ENCODE measurements at places on chromosomes 3 and 15.
A peak's percentile ranks its signal among the peaks of the same experiment; 100 is the strongest.

DNA sequence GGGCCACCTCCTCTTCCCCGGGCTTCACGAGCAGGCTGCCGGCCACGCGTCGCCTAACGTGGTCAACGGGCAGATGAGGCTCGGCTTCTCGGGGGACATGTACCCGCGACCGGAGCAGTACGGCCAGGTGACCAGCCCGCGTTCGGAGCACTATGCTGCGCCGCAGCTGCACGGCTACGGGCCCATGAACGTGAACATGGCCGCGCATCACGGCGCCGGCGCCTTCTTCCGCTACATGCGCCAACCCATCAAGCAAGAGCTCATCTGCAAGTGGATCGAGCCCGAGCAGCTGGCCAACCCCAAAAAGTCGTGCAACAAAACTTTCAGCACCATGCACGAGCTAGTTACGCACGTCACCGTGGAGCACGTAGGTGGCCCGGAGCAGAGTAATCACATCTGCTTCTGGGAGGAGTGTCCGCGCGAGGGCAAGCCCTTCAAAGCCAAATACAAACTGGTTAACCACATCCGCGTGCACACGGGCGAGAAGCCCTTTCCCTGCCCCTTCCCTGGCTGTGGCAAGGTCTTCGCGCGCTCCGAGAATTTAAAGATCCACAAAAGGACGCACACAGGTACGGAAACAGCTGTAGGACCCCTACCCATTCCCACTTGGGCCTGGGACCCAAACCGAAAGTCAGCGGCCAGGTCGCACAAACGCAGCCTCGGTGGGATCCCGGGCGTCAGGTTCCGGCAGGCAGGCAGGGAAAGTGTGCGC lies 1.5 kb downstream of the ZIC1 start:
- DNase-seq = no peak

DNA sequence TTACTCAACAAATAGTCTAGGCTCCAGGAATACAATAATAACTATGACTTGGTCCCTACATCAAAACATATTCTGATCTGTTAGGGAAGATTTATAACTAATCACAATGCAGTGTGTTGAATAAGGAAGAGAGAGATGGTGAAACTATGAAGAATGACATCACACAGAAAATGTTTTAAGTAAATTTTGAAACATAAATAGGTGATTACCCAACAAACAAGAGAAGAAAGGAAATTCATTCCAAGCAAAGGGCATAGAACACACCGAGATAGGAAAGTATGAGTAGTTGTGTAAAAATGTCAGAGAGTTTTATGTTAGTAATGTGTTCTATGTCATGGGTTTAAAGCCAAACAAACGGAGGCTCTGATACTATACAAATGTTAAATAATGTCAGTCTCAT lies 13.4 kb downstream of the SEC62 start:
- DNase-seq = no peak

DNA sequence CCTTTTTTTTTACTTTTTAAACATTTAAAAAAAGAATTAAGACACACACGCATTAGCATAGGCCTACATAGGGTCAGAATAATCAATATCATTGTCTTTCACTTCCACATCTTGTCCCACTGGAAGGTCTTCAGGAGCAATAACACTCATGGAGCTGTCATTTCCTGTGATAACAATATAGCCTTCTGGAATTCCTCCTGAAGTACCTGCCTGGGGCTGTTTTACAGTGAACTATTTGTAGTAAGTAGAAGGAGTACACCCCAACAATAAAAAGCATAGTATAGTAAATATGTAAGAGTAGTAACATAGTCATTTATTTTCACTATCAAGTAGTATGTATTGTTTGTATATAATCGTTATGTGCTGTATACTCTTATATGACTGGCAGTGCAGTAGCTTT lies 19.5 kb upstream of the CLDN18 start:
- no peak for DNase-seq

- DNase-seq = no peak
Observed at GRCh38 chr3:24067483-24067882, 122.4 kb downstream of the NR1D2 start.

- DNase-seq = no peak
Observed at GRCh38 chr15:77768521-77769078, 135.9 kb upstream of the LINGO1 start.

DNA sequence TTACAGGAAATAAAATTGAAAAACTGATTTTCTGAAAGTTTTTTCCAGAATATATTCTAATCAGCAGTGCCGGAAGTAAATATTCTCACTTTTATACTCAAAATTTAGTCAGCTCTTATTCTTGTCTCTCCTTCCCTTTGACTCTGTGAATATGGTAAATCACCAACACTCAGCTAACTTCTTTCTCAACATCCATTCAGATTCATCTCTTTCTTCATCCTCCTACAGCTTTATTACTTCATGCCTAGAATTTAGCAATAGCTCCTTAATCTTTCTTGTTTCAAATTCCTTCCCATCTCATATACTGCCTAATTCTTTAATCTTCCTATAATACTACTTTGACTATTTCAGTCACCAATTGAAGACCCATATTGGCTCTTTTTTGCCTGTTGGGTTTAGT lies 67.9 kb downstream of the FGF7 start:
- DNase-seq = no peak

GRCh38 chr3:56197259-56197965 lies 270.9 kb downstream of the ERC2 start:
- DNase-seq = no peak

DNA sequence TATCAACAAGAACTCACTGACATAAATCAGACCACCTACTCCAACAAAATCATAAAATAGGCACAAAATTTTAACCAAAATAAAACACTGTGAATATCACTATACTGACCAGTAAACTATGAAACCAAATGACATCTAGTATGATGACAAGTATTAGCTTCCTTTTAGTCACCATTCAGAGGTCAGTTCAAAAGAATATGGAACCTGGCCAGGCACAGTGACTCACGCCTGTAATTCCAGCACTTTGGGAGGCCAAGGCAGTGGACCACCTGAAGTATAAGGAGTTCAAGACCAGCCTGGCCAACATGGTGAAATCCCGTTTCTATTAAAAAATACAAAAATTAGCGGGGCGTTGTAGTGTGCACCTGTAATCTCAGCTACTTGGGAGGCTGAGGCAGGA lies 65.8 kb downstream of the SMARCC1 start:
- no peak for DNase-seq

- DNase-seq = no peak
Observed at GRCh38 chr3:186219211-186219638, 110.3 kb upstream of the ETV5 start.

- DNase-seq = no peak
Observed at GRCh38 chr3:140421884-140422283, 256.0 kb upstream of the TRIM42 start.

DNA sequence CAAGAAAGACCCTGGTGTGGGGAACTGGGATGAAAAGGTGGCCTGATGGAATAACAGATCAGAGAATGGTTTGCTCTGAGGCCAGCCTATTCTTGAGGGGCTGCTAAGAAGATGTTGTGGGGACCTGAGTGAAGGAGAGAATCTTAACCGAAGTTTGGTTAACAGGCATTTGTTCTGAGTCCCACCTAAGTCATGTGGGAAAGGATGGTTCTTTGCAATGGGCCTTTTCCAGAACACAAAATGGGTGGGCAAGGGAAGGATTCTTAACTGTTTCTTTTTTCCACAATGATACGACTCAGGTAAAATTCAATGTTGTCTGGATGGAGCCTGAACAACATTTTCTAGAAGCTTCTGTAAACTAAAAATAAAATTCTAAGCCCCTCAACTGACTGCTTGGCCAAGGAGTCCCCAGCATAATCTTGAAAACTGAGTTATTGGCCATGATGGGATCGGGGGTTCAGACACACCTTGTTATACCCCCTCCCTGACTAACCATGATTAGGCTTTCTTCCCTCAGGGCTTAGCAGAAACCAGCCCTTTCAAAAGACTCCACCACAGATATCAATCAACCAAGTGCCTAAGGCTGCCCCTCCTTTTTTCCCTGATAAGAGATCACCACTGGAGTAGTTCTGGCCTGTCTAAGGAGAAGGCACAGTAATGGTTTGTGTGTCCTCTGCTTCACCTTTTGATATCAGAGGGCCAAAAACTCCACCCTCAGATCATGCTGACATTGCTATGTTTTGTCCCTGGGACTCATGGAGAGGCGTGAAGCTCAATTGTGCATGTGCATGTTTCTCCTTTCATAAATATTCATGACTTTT lies 30.1 kb downstream of the SCN11A start:
- DNase-seq = no peak

DNA sequence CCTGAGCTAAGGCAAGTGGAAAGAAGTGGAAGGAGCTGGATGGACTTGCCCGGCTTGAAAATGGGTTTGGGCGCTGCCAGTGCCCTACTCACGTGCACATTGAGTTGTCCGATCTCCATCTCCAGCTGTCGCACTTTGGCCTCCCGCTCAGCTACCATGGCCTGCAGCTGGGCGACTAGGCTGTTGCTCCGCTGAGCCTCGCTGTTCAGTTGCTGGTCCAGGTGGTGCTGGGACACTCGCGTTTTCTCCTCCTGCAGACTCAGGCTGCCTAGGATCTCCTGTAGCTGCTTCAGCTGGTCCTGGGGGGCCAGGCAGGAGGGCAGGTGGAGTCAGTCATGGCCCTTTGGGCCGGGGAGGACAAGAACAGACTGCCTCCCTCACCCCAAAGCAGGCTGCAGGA lies 33.0 kb upstream of the HHATL start:
- no peak for DNase-seq

DNA sequence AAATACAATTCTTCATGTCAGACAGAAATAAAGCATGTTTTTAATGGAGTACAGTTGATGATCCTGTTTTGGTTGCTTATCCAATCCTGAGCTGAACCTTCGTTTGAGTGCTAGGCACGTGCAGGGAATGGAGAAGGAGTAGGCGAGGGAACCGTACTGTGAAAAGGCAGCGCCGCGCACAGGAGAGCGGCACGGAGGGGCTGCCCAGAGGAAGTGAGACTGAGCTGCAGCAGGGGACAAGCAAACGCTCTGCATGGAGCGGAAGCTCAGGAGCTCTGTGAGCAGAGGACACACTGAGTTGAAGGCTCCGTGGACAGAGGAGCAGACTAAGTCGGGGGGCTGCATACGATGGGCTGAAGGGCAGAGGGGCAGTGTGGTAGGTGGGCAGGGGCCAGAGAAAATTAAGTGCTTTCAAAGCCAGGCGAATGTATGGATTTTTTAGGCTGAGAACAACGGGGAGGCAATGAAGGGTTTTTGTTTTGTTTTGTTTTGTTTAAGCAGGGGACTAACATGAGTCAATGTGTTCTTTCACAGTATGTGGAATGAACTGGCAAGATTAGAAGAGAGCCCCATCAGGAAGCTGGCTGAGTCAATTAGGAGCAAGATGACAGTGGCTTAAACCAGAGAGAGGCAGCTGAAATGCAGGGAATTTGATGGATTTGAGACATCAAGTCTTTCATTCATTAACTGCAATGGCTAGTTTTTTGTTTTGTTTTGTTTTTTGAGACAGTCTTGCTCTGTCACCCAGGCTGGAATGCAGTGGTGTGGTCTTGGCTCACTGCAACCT lies 23.8 kb upstream of the TM2D3 start:
- no peak for DNase-seq

DNA sequence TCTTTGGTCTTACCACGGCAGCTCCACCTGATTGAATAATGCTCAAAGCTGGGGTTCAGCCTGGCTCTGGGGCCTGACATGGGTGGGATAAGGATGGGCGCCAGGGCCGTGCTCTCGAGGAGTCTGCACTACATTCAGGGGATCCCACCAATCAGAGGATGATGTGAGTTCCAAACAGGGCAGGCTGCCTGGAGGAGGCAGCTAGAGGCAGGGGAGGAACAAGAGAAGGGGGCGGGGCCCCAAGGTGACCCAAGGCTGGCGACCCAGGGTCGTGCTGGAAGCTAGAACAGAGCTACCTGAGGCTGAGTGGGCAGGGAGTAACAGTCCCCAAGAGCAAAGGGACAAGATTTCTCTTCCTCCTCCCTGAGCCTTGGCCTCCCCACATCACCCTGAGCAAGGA lies 56.1 kb downstream of the PCSK6 start:
- DNase-seq = no peak

DNA sequence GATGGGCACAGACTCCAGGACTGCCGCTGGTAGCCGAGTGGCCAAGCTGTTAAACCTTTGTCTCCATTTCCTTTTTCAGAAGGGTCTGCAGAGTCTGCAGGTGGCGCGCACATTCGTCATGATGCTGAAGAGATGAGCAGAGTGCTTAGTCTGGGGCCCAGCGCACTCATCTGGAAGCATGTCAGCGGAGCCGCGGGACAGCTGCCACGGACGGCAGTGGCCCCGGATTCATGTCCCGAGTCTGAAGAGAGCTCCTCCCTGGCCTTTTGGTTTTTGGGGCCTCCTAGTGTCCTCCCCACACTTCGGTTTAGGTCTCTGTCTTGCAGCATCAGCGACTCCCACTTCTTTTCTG lies 42.6 kb downstream of the KLHL25 start:
- DNase-seq = no peak

- DNase-seq = no peak
Observed at GRCh38 chr3:46100812-46101211, 73.5 kb upstream of the XCR1 start.

- no peak for DNase-seq
Observed at GRCh38 chr15:89139613-89140499, 51.6 kb downstream of the ABHD2 start.

GRCh38 chr3:43105596-43106292 lies at the start of gene POMGNT2:
Gene POMGNT2 (minus strand): TSS chr3:43106079. CDS start chr3:43081431, 24,648 bp downstream.
- peak; percentile 80 for DNase-seq

DNA sequence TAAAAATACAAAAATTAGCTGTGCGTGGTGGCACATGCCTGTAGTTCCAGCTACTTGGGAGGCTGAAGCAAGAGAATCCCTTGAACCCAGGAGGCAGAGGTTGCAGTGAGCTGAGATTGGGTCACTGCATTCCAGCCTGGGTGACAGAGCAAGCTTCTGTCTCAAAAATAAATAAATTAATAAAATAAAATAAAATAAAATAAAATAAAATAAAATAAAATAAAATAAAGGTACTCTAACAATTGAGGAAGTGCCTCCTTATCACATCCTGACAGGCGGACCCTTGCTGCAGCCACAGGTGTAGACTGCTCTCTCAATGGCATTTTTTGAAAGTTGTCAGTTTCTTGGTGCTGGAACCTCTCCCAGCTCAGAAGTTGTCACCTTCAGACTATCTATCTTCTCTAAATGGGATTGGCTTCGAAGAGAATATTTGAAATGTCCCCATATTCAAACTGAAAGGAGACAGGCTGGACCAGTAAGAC lies 304.1 kb downstream of the RORA start:
- DNase-seq = no peak

All from stimulated activated CD8-positive, alpha-beta memory T cell treated with anti-CD3 and anti-CD28 coated beads, Interleukin-2, amount 100 ng/mL, for 1 hour (primary cell).